ENCODE measurements at places on chromosomes 1 and 21.

GRCh38 chr1:202801175-202801574 is 7.0 kb downstream of the KDM5B start:
- DNase-seq: no peak

- no peak for DNase-seq
Observed at GRCh38 chr21:34592120-34592955, 22.6 kb downstream of the RCAN1 start.

DNA sequence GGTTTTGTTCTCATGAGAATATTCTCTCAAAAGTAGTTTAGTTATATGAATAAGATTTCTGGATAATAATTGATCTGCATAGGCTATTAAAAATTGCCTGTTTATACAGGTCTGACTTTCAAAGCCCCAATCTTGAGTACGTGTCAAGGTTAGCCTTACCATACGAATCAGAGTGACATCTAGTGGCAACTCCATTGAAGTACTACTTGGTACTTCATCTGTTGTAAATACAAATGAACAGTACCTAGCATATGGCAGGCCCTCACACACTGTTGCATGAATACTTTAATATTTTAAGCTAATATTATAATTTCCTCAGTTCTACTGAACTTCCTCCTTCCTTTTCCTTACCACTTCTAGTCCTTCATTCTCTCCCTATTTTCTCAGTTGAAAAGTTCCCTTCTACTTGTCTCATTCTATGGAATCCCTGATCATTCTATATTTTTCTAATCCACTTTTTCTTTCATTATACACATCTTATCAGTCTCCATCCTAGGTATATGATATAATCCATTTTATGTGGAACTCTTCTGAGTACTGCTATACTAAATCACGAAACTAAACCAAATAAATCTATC is 101.2 kb downstream of the AKT3 start:
- no peak for DNase-seq

GRCh38 chr21:15289896-15290841 is 225.4 kb upstream of the NRIP1 start:
- no peak for DNase-seq

DNA sequence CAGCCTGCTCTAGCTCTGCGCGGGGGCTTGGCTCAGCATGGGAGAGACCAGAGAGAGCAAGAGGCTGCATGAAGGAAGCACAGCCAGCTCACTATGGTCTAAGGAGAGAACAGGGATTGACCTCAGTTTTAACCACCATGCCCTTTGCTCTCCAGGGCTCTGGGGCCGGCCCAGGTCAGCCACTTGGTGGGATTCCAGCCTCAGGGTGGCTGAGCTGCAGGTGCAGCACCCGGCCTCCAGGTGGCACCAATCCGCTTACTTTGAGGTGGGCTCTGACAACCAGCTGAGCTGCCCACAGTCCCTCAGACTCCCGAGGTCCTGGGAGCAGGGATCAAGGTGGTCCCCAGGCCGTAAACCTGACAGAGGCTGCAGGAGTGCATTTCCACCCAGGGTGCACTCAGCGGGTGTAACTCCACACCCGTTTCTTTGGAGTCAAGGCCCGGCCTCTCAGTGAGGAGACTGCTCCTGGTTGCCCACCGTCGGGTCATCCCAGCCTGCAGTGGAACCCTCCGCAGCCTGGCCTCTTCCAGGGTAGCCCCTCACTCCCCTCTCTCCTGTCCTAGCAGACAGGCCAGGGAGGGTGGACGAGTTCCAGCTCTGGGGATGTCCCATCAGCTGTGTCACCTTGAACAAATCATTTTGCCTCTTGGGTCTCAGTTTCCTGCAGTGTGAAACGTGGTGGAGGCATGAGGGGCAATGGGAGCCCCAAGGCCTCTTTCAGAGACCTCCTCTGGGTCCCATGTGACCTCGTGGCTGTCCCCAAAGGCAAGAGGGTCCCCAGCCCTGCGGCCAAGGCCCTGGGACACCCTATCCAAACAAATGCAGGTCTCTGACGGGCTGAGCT is 607 bp upstream of the LGR6 start:
- DNase-seq: peak; percentile 68

DNA sequence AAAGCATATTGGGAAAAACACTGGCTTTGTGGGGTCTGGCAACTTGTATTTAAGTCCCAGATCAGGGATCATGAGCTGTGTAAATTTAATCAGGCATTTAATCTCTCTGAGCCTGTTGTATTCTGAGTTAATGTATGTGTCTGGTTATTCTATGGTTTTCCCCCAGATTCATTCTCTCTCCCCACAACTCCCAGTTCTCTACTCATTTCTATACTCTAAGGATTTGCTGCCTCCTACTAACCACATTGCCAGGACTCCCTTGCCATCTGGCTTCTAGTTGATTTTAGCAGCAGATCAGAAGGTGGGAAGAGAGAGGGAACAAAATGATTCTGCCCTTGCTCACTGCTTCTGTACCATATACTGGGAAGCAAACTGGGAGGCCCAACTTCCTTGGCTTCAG is 31.4 kb upstream of the S1PR1 start:
- no peak for DNase-seq

DNA sequence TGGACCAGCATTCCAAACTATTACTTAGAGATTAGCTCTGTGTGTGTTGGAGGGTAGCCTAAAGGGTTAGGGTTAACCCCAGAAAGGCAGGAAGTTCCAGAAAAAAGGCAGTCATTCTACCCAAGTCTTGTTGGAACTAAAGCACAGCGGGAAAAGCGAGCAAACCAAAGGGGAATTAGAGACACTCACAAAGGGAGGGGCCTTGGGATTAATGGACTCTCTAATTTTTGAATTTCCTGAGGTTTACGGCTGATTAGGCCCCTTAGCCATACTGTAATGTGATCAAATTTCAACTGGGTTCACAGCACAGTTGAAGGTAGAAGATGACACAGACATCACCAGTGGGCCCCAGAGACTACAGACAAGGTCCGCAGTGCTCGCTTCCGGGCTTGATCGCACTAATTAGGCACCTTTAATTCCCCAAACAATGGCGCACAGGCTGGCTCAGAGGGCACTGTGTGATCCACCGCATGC is 28.3 kb downstream of the CAPZB start:
- DNase-seq: no peak

DNA sequence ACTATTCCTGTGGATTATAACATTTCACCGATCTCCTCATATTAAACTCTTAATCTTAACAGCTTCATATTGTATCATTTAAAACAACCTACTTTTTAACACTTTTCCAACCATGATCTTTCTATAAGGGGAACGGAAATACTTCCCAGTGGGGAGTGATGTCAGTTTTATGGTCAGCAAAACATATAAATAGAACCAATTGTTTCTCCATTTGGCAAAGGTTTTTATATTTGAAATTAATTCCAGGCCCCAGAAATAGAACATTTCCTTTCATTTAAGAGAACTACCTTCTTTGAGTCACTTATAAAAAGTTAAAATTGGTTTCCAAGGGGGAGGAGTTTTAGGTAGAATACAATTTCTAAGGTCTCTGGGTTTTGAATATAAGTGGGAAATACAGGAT is 189.6 kb downstream of the TGFBR3 start:
- DNase-seq: no peak

DNA sequence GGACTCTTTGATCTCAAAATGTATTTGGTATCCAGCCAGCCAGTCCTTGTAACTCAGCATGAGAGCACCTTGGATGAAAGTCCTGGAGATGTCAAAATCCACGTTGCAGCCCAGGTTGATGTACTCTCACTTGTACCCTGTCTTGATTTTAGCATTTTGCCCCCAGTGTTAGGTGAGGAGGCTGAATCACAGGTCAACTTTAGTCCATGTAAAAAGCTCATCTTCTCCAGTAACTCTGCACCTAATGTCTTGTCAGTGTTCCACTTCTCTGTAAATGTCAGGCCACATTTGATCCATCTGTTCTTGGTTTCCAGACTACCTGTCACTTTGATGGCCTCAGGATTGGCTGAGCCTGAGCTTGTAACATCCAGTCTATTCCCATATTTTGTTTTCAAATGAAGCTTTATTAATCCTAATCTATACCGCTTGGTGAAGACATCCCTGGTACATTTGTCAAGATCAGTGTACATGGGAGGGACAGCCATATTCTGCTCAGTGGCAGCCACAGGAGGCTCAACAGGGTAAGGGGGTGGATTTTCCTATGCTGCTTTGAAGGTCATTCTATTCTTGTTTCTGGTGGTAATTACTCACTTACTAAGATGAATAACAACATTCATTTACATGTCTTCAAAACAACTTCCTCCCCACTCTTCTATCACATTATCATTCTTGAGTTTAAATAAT is 24.1 kb upstream of the FCRL3 start:
- no peak for DNase-seq

DNA sequence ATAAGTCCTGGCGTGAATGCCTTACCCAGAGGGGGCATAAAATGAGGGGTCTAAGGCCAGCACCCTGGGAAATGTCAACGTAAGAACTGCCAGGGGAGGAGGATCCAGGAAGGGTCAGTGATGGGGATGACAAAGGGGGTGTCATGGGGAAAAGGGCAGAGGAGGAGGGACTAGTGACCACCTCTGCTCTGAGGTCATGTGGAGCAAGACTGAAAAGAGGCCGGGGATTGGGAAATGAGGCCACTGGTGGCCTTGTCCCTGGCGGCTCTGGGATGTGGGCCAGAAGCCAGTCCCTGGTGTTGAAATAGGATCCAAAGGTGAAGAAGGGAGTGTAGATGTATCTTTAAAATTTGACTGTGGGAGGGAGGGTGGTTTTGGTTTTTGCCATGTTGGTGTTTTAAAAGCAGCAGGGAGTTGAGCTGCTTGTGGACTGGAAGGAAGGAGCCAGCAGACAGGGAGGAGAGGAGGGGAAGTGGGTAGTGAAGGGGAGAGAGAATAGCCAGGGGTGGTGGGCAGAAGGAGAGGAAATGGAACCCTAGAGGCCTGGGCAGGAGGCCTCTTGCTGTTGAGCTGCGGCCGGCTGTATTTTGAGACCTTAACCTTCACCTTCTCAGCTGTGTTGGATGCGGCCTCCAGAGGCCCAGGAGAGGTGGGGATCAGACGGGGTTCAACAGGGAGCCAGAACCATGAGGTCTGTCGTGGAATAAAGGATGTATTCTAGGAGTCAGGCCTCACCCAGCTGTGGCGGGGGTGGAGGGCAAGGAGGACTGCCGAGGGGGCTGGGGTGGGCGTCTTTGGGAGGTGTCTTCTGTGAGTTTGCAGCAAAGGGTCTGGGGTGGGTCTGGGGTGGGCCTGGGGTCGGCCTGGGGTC is 92.5 kb downstream of the DHRS3 start:
- DNase-seq: no peak

DNA sequence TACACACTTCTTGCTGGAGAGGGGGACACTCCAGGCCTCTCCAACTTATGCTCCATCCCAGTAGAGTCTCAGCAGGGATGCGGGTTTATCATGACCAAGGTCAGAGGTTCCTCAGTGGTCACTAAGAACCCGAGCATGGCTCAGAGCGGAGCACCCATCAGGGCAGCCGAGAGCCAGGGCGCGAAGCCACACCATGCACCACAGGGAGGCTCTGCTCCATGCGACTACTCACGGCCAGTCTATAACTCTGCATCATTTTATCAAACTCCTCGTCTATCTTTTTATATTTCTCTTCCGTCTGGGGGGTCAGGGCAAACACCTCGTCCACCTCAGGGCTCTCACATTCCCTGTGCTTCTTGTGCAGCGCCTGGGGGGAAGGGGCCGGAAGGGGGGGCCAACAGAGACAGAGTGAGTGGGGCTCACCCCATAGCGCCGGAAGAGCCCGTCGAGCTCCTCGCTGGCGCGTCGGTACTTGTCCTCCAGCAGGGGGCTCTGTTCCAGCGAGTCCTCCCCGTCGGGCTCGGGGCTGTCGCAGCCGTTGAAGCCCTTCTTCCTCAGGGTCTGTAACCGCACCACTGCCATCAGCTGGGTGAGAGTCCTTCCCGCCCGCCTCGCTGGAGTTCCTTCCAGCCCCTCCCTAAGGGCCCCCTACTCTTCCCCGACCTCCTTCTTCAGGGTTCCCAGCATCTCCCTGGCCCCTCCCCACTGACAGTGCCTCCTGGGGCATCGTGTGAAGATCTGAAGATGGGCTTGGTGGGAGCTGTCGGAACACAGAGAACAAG is 20.0 kb downstream of the MEF2D start:
- DNase-seq: peak; percentile 83

DNA sequence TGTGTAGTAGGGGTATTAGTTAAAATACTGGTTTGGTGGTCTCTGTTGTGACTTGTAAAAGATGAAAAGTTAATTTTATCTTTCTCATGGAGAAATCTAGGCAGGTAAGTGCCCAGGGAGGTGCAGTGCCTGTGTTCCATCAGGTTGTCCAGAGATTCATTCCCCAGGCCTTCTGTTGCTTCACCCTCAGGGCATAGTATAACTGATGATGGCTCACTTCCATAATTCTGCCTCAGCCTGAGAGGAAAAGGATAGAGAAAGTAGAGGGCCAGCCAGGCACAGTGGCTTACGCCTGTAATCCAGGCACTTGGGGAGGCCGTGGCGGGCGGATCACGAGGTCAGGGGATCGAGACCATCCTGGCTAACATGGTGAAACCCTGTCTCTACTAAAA is 153.9 kb downstream of the FMN2 start:
- DNase-seq: no peak

DNA sequence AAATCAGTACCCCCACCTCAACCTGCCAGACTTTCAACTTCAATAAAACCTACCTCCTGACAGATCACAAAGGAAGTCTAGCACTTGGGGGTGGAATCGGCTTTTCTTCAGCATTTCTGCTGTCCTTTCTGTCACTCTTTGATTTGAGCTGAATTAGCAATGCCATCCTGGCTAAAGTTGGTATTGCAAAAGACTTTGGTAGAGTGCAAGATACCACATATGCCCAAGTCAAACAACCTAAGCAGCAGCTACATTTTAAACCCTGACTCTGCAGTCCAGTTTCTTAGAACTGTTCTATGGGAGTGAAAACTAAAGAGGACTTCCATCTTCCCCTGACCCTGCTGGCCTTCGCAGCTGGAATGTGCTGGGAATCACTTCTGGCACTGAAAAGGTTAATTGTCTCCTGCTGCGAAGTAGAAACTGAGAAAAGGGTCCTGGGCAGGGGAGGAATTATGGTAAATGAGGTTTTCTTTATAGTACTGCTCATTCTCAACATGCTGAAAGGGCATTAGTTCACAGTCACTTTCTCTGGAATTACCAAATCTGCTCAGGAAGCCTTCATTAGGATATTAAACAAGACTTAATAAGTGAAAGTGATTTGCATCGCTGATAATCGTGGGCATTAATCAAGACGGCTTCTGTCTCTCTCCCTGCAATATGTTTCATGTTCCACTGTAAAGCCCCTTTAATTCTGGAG is 126.2 kb upstream of the SMYD2 start:
- no peak for DNase-seq

DNA sequence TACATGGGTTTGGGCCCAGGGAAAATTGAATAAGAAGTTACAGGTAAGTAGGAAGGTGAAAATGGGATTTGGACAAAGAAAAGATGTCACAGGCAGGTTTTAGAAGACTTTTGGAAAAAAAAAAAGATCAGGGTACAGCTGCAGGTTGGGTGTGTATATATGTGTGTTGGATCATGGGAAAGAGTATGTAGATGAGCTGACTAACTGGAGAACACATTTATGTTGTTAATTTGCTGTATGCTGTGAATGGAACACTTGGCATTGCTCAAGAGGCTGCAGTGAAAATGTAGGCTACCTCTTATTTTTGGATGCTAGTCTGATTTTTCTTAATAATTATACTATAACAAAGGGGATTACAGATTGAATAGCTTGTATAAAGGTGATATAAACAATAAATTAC is 577.7 kb upstream of the USP24 start:
- DNase-seq: no peak

Measured in activated CD4-positive, alpha-beta memory T cell treated with anti-CD3 and anti-CD28 coated beads for 36 hours (primary cell).